ENCODE measurements at places on chromosomes 11 and 22.

- DNase-seq: no peak
These were observed 63.6 kb upstream of the PPARA start for GRCh38 chr22:46086577-46087335.

- no peak for DNase-seq
These were observed 50.2 kb upstream of the PICALM start for GRCh38 chr11:86119077-86119476.

DNA sequence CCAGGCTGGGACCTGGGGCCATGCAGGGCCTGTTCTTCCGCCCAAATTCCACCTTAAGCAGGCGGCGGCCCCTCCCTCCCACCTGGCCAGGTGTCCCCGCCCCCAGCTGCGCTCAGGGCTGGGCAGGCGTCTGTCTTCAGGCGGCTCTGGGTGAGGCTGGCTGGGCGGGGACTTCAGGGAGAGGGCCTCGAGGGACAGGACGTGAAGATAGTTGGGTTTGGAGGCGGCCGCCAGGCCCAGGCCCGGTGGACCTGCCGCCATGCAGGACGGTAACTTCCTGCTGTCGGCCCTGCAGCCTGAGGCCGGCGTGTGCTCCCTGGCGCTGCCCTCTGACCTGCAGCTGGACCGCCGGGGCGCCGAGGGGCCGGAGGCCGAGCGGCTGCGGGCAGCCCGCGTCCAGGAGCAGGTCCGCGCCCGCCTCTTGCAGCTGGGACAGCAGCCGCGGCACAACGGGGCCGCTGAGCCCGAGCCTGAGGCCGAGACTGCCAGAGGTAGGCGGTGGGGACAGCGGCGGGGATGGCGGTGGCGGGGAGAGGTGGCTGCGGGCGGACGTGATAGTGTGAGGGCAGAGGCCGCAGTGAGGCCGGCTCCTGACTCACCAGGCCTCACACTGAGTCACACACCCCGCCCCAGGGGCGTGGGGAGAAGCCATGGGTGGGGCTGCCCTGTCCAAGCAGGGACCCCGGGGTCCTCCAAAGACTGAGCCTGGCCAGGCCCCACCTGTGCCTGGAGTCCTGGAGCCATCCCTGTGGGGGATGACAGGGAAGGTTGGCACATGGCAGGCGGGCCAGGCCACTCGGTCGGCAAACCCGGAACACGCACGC lies at the start of gene PKP3:
PKP3 (plus strand) TSS at position 176 of the 824 bp plus-strand sequence; CDS start at position 260, 84 bp downstream.
- DNase-seq: no peak

DNA sequence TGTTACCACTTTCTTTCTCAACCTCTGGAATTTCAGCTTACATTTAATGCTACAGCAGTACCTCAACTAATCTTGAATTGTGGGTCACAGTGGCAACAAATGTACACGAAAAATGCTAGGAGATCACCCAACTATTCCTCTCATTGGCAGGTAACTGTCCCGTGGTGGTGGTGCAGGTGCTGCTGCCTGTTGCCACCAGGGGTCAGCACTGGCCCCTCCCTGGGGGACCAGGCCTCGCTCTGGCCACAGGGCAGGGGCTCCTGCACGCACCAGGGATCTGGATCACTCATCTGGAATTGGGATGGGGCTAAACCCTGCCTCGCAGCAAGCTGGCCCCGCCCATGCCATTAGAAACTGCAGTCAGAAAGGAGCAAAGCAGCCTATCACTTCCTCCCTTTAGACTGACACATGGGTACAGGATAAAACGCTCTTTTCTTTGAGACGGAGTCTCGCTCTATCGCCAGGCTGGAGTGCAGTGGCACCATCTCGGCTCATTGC lies 6.9 kb upstream of the POLDIP3 start:
- DNase-seq: peak; percentile 18

GRCh38 chr11:35166369-35167360 lies 27.7 kb downstream of the CD44 start:
- DNase-seq: no peak

GRCh38 chr11:126343051-126343450 lies 12.4 kb upstream of the ST3GAL4 start:
- no peak for DNase-seq

DNA sequence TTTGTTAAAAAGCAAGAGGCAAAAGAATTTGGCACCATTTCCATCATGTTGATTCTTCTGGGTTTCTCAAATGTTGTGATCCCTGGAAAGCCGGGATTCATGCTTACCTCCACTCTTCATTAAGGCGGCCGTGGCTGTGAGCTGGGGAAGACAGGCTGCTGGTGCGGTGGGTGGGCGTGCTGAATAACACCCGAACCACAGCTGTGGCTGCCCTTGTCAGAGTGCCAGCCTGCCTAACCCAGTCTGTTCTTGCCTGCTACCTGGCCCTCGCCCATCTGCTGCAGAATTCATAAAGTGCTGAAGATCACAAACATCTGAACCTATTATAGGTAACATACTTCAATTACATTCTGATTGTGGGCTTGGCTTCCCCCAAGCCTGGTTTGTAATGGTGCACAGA lies 95.8 kb upstream of the RCN1 start:
- DNase-seq: no peak

DNA sequence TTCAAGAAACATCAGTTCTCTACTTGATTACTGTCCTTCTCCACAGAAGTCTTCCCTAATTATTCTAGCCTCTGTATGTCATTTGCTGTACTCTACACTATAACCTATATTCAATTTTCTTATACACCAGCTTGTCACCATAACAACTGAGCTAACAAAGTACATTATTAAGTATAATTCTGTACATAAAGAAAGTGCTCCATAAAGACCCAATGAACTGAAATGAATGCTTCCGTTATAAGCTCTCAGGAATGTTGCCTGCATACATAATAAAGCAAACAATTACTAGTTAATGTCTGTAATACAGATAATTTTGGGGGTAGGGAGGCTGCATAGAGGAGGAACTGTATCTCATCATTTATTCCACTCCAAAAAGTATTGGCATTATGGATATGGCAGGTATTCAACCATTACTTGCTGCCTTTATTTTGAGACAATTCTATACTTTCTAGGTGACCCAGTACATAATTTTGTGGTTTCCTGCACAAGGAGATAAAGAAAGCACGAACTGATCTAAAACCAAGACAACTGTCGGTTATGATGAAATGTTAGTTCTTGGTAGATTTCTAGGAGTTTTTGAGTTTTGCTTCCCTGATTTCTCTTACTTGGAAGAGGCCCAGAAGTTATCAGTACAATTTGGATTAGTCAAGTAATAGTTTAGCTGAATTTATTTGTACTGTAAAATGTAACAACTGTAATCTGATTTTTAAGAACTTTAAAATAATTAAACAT lies 202.5 kb downstream of the SBF2 start:
- no peak for DNase-seq

DNA sequence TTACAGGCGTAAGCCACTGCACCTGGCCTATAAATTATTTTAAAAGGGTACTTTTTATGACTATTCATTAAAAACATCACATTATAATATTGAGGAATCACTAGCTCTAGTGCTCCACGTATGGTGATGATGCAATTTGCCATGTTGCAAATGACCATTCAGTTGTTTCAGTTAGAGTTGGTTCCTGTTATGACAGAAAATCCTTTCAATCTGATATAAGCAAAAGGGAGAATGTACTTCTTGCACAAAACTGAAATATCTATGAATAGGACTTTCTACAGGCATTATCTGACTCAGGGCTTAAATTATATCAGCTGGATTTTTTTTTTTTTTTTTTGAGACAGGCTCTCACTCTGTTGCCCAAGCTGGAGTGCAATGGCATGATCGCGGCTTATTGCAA lies 45.6 kb upstream of the RRM1 start:
- no peak for DNase-seq

DNA sequence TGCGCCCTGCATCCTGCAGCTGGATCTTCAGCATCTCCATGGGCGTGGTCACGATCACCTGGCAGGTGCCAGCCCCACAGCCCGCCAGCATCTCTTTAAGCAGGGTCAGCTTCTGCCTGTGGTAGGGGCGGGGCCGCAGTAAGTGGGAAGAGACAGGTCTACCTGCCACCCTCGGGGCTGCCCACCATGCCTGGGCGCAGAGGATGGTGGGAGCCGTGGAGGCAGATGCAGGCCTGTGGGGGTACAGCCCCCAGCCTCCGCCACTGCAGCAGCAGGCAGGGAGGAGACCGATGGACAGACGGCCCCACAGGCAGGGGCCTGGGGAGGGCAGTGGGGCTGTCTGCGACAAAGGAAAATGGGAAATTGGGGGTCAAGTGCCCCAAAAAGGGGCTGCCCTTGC lies 3.0 kb upstream of the CEND1 start:
- no peak for DNase-seq

- DNase-seq: no peak
These were observed 53.3 kb downstream of the TCF20 start for GRCh38 chr22:42217019-42217751.

- DNase-seq: no peak
These were observed 148.3 kb downstream of the TEAD1 start for GRCh38 chr11:12822392-12823022.

Data from activated CD8-positive, alpha-beta memory T cell treated with anti-CD3 and anti-CD28 coated beads for 4 hours (primary cell).